HT-29 (cell line): ENCODE measurements at places on chromosomes 6 and 20. TPM values are rescaled to one million over a fixed set of nuclear protein-coding genes. Genes with fewer than 3 reads are reported as not detected.

Gene TAF4
- 12.2 and 14.1 TPM in 2 replicates for total RNA-seq

- DNase-seq: no peak
Measured at GRCh38 chr6:125781314-125781868, 9.4 kb upstream of the NCOA7 start.

Gene BMP2
- 9.8 and 11.7 TPM in 2 replicates for total RNA-seq

Gene PDE7B
- total RNA-seq: not detected in 2 replicates

Gene FGD2
- total RNA-seq: 0.31 and 0.53 TPM in 2 replicates

DNA sequence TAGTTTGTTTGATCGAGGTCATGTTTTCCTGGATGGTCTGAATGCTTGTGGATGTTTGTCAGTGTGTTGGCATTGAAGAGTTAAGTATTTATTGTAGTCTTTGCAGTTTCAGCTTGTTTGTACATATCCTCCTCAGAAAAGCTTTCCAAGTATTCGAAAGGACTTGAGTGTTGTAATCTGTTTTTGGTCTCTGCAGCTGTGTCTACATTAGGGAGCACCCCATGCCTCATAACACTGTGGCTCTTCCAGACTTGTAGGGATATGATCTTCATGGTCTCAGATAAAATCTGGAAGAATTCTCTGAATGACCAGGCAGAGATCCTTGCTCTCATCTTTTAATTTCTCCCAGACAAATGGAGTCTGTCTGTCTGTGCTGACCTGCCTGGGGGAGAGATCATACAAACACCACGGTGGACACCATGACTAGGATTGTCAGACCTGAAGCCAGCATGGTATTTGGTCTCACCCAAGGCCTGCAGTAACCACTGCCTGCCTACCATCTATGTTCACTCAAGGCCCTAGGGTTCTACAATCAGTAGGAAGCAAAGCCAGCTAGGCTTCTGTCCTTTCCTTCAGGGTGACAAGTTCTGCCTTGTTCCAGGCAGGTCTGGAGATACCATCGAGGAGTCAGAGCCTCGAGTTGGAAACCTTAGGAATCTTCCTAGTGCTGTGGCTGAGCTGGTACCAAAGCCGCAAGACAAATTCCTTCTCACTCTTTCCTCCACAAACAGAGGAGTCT is 114.7 kb upstream of the KHDRBS2 start:
- no peak for DNase-seq

GRCh38 chr6:162343198-162343935 is 384.2 kb downstream of the PRKN start:
- no peak for DNase-seq

GRCh38 chr6:148739822-148740128 is 7.1 kb upstream of the UST start:
- no peak for DNase-seq

- peak; percentile 92 for DNase-seq
Measured at GRCh38 chr6:28542440-28543296, 17.0 kb downstream of the GPX5 start.

DNA sequence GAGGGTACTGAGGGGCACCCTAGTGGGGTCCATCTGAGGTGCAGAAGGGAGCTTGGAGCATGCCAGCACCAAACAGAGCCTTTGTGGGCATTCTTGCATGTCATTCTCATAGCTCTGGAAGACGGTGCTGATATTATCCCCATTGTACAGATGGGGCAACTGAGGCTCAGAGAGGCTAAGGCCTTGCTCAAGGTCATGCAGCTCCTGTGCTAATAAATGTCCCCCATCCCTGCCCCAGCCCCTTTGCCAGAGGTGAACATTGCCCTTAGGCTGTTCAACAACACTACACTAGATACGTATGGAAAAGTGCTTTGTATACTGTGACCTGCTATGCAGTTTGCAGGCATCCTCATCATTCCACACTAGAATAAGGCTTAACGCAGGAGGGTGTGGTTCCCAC is 5.5 kb upstream of the EPB41L1 start:
- no peak for DNase-seq

DNA sequence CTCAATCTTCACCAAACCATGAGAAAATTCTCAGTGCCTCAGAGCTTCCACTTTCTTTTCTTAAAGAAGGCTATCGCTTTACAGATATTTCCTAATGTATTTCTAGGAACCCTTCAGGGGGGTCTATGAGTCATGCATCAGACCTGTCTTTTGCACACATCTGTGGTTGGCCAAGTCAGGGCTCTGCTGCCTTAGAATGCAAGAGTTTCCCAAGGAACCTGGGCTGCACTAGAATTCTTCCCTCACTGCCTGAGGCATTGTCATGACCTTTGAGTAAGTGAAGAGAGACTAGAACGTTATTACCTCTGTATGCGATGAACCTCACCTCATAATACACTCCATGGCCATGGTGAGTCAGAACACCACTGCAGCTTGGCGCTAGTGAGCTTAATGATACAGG is 365.0 kb upstream of the ID4 start:
- DNase-seq: no peak

- DNase-seq: no peak
Measured at GRCh38 chr20:57667388-57667787, 42.4 kb downstream of the PMEPA1 start.

- DNase-seq: no peak
Measured at GRCh38 chr6:87241304-87241703, 81.1 kb upstream of the SMIM8 start.

DNA sequence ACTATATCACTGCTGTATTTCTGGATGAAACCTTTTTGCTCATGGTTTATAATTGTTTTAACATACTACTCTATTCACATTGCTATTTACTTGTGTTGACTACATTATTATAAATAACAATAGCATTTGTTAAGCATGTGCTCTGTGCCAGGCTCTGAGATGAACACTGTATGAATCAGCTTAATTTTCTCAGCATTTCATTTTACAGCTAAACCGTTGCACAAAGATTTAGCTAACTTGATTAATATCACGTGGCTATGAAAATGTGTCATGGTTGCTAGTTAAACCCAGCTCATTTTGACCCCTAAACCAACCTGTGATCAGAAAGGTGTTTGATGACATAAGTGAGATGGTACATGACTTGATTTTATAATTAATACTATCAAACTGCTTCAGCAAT is 77.5 kb downstream of the NCOA7 start:
- no peak for DNase-seq

Gene SYNDIG1
- total RNA-seq: not detected in 2 replicates

GRCh38 chr6:116355796-116356195 is 15.0 kb upstream of the DSE start:
- DNase-seq: no peak

GRCh38 chr6:165999279-165999678 is 168.4 kb downstream of the TBXT start:
- no peak for DNase-seq

- no peak for DNase-seq
Measured at GRCh38 chr6:159494586-159494972, 198.5 kb downstream of the SOD2 start.

Gene DLK2
- total RNA-seq: 0.10 and 0.34 TPM in 2 replicates

Gene SOBP
- total RNA-seq: 0.08 and 0.13 TPM in 2 replicates

DNA sequence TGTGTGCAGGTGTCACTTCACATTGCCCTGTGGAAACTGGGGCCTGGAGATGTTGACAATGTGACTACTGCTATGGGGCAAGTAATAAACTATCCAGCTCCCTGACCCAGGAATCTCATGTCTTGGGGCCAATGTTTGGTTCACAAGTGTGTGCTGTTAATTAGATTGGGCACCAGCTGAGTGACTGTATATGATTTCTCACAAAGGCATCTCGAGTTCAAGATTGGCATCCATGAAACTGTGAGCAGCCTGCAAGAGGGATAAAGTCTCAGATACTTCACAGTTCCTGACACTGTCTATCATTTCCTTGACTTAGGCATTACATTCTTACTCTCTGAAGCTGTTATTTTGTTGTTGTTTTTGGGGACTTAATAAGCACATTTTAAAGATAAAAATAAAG is 264.0 kb downstream of the PRKN start:
- no peak for DNase-seq
